ENCODE measurements at places on chromosomes 1 and 21. TPM values are rescaled to one million over a fixed set of nuclear protein-coding genes. Genes with fewer than 3 reads are reported as not detected.
A peak's percentile ranks its signal among the peaks of the same experiment; 100 is the strongest.

GRCh38 chr1:110176299-110176956, 26.1 kb downstream of the SLC6A17 start:
- DNase-seq: no peak

GRCh38 chr1:54882519-54882918, 4.5 kb downstream of the DHCR24 start:
- no peak for DNase-seq

DNA sequence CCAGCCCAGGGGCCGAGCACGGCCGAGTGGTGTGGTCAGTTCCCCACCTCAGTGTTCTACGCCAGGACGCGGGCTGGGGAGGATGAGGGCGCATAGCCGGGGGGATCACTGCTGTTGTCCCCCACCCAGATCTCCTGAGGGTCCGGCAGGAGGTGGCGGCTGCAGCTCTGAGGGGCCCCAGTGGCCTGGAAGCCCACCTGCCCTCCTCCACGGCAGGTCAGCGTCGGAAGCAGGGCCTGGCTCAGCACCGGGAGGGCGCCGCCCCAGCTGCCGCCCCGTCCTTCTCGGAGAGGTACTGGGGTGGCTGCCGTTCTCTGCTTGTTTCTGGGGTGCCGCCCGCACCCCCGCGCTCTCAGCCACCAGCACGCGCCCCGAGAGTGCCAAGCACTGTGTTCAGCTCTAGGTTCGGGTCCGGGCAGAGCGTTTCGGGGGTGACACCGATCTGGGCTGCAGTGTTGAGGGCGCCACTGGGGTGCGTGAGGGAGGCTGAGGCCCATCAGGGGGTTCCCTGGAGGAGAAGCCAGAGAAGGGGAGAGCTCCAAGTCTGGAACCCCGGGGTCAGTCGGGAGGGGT, 17.4 kb downstream of the SAMD11 start:
- DNase-seq: no peak

GRCh38 chr1:64975127-64975526, 8.8 kb upstream of the JAK1 start:
- DNase-seq: peak; percentile 57

GRCh38 chr21:35207322-35207721, 158.2 kb upstream of the RUNX1 start:
- DNase-seq: peak; percentile 59

GRCh38 chr1:939511-940106, 15.9 kb downstream of the SAMD11 start:
- DNase-seq: no peak

GRCh38 chr1:226466296-226466695, 58.4 kb upstream of the PARP1 start:
- DNase-seq: no peak

GRCh38 chr21:42746240-42746592, 92.8 kb downstream of the PDE9A start:
- no peak for DNase-seq

GRCh38 chr1:91684481-91685196, 184.0 kb downstream of the CDC7 start:
- DNase-seq: no peak

DNA sequence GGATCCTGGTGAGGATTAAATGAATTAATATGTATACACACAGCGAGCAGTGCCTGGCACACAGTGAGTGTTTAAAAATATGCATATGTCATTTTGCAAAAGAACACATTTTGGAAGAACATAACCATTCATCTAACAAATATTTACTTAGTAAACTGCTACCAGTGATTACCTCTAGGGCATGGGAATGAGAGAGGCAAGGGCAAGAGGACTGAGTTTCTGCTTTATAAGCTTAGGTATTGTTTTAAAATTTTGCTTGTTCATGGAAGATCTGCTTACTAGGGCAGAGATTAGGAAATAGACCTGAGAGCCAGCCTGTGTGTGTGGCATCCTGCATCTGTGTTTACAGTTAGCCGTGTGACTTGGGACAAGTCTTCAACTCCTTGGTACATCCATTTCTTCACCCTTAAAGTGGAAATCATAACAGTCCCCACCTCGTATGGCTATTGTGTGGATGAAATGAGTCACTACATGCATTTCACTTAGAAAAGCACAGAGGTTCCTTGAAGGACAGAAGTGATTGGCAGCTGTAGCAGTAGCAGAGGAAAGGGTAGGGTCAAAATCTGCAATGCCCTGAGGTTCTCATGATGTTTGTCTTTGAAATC, 198.5 kb upstream of the FMN2 start:
- DNase-seq: no peak

- no peak for DNase-seq
Observed at GRCh38 chr1:202288177-202288576, 53.6 kb downstream of the UBE2T start.

- no peak for DNase-seq
Observed at GRCh38 chr1:36922593-36923426, 111.5 kb downstream of the GRIK3 start.

- DNase-seq: no peak
Observed at GRCh38 chr1:53081384-53082066, 19.5 kb downstream of the PODN start.

- DNase-seq: no peak
Observed at GRCh38 chr21:17708522-17709265, 96.0 kb upstream of the BTG3 start.

- no peak for DNase-seq
Observed at GRCh38 chr1:157319567-157319966, 181.4 kb upstream of the ETV3 start.

GRCh38 chr1:211520641-211521040, 28.7 kb upstream of the RD3 start:
- peak; percentile 16 for DNase-seq

GRCh38 chr1:14441302-14441741, 157.2 kb upstream of the KAZN start:
- no peak for DNase-seq

GRCh38 chr1:230684146-230684545, 29.8 kb downstream of the AGT start:
- no peak for DNase-seq

GRCh38 chr1:90206260-90206659, 211.3 kb downstream of the ZNF326 start:
- DNase-seq: no peak

GRCh38 chr21:34916446-34916845, 132.7 kb downstream of the RUNX1 start:
- DNase-seq: no peak

GRCh38 chr1:63643926-63644325, 50.7 kb downstream of the PGM1 start:
- peak; percentile 77 for DNase-seq

GRCh38 chr1:168330285-168330684, 49.6 kb downstream of the TBX19 start:
- DNase-seq: no peak

- DNase-seq: peak; percentile 49
Observed at GRCh38 chr1:26907071-26907917, 6.5 kb downstream of the NR0B2 start.

Gene LEPR
- total RNA-seq: 19.4 TPM

Gene LYPD8
- total RNA-seq: not detected

Gene EDARADD
- not detected for total RNA-seq

Gene SLC27A3
- 0.42 TPM for total RNA-seq

Gene REN
- total RNA-seq: not detected

Gene TGFB2
- 18.4 TPM for total RNA-seq

Gene TRNP1
- total RNA-seq: 5.4 TPM

Gene LCE1E
- total RNA-seq: not detected

Gene PLEKHA6
- total RNA-seq: 18.7 TPM

Gene GFI1
- 0.29 TPM for total RNA-seq
